ENCODE measurements at places on chromosomes 5 and 9. TPM values are rescaled to one million over a fixed set of nuclear protein-coding genes. Genes with fewer than 3 reads are reported as not detected.

The CEL gene
- 0.17 TPM for total RNA-seq

The DEPDC1B gene
- total RNA-seq = 15.9 TPM

The TNC gene
- total RNA-seq = 151 TPM

The TNFSF15 gene
- 0.10 TPM for total RNA-seq

The PRDM9 gene
- total RNA-seq = not detected

- peak; percentile 24 for DNase-seq
These were observed 33.2 kb downstream of the GRIN3A start for GRCh38 chr9:101705135-101705661.

GRCh38 chr5:180291234-180291940 is 496 bp downstream of the MAPK9 start:
- peak; percentile 15 for DNase-seq

GRCh38 chr5:112974901-112975300 is 1.7 kb upstream of the DCP2 start:
- DNase-seq = peak; percentile 28

DNA sequence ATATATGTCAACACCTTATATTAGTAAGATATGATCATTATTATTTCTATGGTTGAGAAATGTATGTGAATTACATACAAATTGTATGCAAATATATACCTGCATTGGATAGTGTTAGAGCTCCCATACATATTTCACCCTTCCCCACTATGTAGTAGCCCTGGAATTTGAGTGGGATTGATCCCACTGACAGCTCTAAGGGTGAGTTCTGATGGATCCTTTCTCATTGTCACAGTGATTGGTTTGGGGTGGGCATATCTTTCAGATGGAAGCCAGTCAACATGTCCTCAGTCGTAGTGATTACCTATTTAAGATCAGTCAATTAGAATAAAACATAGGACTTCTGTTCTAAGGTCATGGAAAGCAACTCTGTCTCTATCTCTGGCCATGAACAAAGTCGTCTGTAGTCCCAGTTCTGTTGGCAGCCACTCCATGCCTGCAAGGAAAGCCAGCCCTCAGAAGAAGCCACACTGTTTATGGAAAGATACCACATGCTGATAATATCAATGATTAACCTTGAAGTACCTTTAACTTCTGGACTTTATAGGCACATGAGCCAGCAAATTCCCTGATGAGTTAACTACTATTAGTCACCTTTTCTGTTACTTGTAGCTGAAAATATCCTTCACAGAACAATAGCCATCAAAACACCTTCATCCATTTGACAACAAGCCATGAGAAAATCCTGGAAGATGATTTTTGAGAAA is 5.1 kb upstream of the CCDC192 start:
- DNase-seq = peak; percentile 97

- no peak for DNase-seq
These were observed 111.1 kb downstream of the TLR4 start for GRCh38 chr9:117815315-117815714.

- peak; percentile 49 for DNase-seq
These were observed 549.7 kb downstream of the CSNK1G3 start for GRCh38 chr5:124061663-124062062.

DNA sequence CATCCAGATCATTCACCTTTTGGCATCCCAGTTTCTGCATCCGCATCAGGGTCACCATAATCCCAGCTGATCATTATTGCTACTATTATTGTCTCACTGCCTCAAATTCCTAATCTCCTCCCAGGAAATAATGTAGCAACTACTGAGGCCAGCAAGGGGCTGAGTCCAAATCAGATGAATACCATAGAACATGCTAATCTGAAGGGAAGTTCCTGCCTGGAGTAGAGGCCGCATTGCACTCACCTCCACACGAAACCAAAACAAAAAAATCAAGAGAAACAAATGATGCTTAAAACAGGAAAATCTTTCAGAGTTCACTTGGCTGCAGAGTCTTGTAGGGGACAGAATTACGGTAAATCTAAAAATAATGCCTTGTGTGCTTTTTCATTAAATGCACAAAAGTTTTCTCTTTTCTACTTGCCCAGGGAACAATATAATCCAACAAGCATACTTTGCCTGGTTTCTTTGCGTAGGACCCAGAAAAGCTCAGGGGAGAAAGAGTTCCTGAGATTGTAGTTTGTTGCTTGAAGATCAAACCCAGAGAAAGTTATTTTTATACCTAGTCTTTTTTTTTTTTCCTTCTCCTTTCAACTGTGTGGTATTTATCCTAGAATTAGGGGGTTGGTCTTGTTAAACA is 87.7 kb upstream of the KLF4 start:
- no peak for DNase-seq

Data from M059J (cell line).